ENCODE measurements at places on chromosomes 6 and 20.

DNA sequence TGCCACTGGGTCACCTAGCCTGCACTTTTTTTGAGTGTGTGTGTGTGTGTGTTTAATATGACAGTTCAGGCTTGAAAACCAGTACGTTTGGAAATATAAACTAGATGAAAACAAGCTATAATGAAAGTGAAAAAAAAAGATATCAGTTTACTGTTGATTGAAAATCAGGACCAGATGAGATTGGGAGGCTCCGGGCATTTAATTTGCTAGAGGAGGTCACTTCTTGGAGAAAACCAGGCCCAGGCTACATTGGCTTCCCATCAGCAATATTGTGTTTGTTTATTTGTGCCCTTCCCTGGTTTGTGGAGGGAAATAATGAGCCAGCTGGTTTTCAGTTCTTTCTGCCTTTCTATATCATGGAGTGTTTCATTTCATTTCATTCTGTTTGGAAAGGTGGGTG lies 246.6 kb upstream of the JAG1 start:
- no peaks in the 10 kb centered on the region for H3K4me1 ChIP-seq
- H3K27ac ChIP-seq = no peak overlapping the region
- no peaks in the 10 kb centered on the region for H3K27me3 ChIP-seq
- no peaks in the 10 kb centered on the region for H3K36me3 ChIP-seq
- no peak overlapping the region for H3K4me3 ChIP-seq

DNA sequence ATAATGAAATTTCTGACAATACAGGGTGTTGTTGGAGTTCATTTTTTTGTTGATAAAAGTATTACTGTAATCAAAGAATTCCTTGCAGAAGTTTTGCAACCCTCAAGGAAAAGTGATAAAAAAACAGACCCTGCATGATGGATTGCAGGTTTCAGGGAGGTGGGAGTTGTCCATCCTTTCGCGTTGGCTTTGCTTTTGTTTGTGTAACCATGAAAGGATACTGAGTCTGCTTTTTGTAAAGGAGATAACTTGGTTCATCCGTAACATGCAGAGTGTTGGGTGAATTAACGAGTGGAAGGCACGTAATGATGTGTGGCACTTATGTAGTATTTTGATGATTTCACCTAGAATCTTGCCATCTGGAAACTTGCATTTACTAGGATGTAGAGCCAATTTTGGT lies 23.6 kb downstream of the FOXO3 start:
- H3K4me1 ChIP-seq = peaks cover 42% of the 10 kb centered on the region
- no peak overlapping the region for H3K4me3 ChIP-seq
- H3K27me3 ChIP-seq = no peaks in the 10 kb centered on the region
- H3K27ac ChIP-seq = no peak overlapping the region
- H3K36me3 ChIP-seq = no peaks in the 10 kb centered on the region

DNA sequence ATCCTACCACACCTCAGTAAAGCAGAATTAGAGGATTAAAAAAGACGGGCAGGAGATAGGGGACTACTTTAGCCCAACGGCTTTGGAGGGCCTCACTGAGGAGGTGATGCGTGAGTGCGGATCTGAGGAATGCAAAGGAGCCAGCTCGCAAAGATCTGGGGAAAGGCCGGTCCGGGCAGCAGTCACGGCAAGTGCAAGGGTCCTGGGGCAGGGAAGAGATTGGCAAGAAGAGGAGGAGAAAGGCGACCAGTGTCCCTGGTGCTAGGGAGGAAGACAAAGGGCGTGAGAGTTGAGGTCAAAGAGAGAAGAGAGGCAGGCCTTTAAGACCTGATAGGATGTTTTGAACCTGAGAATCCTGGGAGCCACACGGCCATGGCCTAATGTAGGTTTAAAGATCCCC lies 86.8 kb downstream of the KCNB1 start:
- no peak overlapping the region for H3K27ac ChIP-seq
- no peaks in the 10 kb centered on the region for H3K27me3 ChIP-seq
- no peak for DNase-seq
- H3K4me3 ChIP-seq = no peak overlapping the region
- no peaks in the 10 kb centered on the region for H3K36me3 ChIP-seq
- peaks cover 5% of the 10 kb centered on the region for H3K4me1 ChIP-seq

- DNase-seq = peak; percentile 58
- H3K4me3 ChIP-seq = no peak overlapping the region
- H3K4me1 ChIP-seq = no peaks in the 10 kb centered on the region
- peaks cover 58% of the 10 kb centered on the region for H3K36me3 ChIP-seq
Observed at GRCh38 chr6:131602781-131603312, 25.2 kb downstream of the MED23 start.

DNA sequence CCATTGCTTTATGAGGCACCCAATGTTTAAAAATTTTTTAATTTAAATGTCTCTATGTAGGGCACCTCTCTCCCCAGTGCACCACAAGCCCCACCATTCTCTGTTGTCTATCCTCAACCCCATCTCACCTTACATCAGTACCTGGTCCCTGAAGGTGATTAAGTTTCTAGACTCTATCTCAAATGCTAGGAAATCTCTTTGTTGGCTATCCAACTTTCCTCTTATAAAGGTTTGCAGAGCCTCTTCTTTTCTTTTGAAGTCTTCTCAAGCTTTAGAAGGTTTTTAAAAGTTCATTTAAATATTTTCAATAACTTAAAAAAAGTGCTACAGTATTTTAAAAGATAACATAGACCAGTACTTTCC lies 76.5 kb upstream of the TBC1D7 start:
- H3K4me1 ChIP-seq = no peaks in the 10 kb centered on the region
- H3K27ac ChIP-seq = no peak overlapping the region
- DNase-seq = no peak
- H3K4me3 ChIP-seq = no peak overlapping the region
- no peaks in the 10 kb centered on the region for H3K36me3 ChIP-seq
- 0 out of 2 replicates have a peak, but pooled peaks cover 2% of the 10 kb centered on the region for H3K27me3 ChIP-seq

- H3K4me3 ChIP-seq = no peak overlapping the region
- no peak overlapping the region for H3K27ac ChIP-seq
- H3K4me1 ChIP-seq = no peaks in the 10 kb centered on the region
- H3K36me3 ChIP-seq = no peaks in the 10 kb centered on the region
Observed at GRCh38 chr6:80610846-80611245, 504.4 kb downstream of the BCKDHB start.

DNA sequence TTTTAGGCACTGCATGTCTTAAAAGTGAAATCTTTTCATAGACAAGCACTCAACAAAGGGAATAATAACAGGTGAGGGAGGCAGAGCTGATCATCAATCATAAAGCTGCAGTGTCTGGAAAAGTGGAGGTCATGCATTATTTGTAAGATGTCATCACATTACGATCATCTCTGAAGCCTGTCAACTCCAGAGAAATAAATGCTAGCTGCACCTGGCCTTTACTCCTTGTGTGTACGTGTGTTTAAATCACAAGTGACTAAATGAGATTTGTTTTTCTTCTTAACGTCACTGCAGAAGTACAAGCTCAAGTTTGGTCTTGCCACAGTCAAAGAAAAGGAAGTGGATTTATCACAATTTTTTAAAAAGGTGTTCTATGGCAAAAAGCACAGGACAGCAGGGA lies 275.5 kb upstream of the SGK1 start:
- no peak for DNase-seq
- no peak overlapping the region for H3K4me3 ChIP-seq

GRCh38 chr6:170243791-170244291 lies 47.0 kb downstream of the DLL1 start:
- H3K4me3 ChIP-seq = no peak overlapping the region
- H3K4me1 ChIP-seq = no peaks in the 10 kb centered on the region
- H3K36me3 ChIP-seq = no peaks in the 10 kb centered on the region
- H3K27ac ChIP-seq = no peak overlapping the region
- H3K27me3 ChIP-seq = no peaks in the 10 kb centered on the region

DNA sequence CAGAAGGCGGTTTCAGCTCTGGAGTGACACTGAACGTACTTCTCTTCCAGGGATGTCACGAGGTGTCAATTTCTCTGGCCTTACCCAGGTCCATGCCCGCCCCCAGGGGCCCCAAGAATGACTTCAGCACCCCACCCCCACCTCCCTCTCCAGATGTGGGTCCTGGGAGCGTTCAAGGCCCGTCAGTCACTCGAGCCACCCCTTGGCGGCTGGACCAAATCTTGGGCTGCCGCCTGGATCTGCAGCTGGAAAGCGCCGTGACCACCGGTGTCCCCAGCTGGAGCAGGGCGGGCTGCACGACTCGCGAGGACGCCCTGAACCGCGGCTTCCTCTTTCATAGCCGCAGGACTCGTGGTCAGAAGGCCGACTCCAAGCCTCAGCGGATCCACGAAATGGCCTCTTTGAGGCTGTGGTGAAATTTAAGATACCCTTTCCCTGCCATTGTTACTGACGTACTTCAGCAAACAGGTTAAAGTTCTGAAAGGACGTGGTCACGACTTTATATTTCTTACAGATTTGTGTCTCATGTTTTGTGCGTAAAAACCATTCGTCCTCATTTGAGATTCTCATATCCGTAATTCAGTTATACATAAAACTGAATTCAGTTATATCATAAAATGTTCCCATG lies 29.3 kb downstream of the TRIM38 start:
- H3K27ac ChIP-seq = peak overlapping the region; percentile 96
- H3K4me1 ChIP-seq = peaks cover 12% of the 10 kb centered on the region

DNA sequence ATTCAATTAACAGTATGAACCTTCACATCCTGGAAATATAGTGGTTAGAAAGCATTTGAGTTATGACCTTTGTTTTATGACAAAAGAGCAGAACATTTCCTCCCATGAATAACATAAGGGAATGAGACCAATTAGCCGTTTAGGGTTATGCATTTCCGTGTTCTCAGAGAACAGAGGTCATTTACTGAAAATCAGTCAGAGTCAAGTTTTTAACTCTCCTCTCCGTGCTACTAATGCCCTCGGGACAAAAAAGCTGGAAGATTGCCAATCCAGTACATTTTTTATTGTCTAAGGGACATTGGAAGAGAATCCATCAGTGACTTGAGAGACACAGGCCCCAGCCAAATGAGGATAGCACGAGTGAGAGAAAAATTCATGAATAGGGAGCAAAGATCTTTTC lies 632.7 kb downstream of the RFPL4B start:
- 0 out of 2 replicates have a peak, but pooled peaks cover 3% of the 10 kb centered on the region for H3K4me1 ChIP-seq
- no peak overlapping the region for H3K27ac ChIP-seq
- no peaks in the 10 kb centered on the region for H3K36me3 ChIP-seq
- H3K27me3 ChIP-seq = no peaks in the 10 kb centered on the region
- DNase-seq = no peak

DNA sequence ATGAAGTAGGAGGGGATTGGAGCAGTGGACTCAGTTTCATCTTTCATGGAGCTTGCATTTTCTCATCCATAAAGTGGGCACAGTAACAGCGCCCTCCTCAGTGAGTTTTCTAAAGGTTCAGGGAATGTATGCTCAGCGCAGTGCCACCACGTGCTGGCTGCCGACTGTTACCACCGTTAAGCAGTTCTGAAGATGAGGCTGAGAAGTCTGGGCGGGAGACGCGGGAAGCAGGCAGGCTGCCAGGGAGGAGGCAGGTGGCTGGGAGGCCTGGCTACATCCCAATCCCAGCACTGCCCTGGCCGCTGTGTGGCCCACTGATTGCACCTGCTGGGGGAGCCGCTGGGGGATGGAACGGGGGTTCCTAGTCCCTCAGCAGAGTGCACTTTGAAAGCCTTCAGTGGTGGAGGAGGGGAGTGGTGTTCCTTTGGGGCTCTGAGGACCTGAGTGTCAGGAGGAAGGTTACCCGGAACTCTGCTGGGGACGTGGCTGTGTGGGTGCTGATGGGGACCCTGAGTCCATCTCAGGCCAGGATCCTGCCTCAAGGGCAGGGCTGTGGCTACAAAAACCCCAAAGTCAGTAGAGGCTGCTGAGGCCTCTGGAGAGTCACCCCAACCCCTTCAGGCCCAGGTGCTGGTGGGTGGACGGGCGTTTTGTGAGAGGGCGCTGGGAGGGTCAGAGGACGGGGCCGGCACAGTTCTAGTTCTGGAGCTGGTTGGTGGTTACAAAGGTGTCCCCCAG lies 28.0 kb upstream of the PHACTR3 start:
- no peaks in the 10 kb centered on the region for H3K4me1 ChIP-seq
- no peak overlapping the region for H3K27ac ChIP-seq

- no peak for DNase-seq
- peak overlapping the region; percentile 100 for H3K27ac ChIP-seq
- peaks cover 94% of the 10 kb centered on the region for H3K4me1 ChIP-seq
- no peak overlapping the region for H3K4me3 ChIP-seq
Observed at GRCh38 chr6:142378138-142378875, 76.5 kb downstream of the ADGRG6 start.

GRCh38 chr20:34112600-34113101 lies 608 bp upstream of the EIF2S2 start:
- peaks cover 22% of the 10 kb centered on the region for H3K4me1 ChIP-seq
- peak overlapping the region; percentile 98 for H3K27ac ChIP-seq
- peak overlapping the region; percentile 79 for H3K4me3 ChIP-seq
- H3K36me3 ChIP-seq = peaks cover 25% of the 10 kb centered on the region

- no peaks in the 10 kb centered on the region for H3K27me3 ChIP-seq
- peak; percentile 46 for DNase-seq
- H3K27ac ChIP-seq = no peak overlapping the region
Observed at GRCh38 chr20:43448748-43449535, 8.8 kb upstream of the SRSF6 start.

- H3K4me1 ChIP-seq = no peaks in the 10 kb centered on the region
- H3K27ac ChIP-seq = no peak overlapping the region
- no peak for DNase-seq
- no peak overlapping the region for H3K4me3 ChIP-seq
Observed at GRCh38 chr20:46808565-46808964, 86.1 kb upstream of the EYA2 start.

GRCh38 chr6:128358244-128358776 lies 162.1 kb downstream of the PTPRK start:
- H3K4me3 ChIP-seq = no peak overlapping the region
- H3K4me1 ChIP-seq = no peaks in the 10 kb centered on the region
- no peak for DNase-seq
- no peak overlapping the region for H3K27ac ChIP-seq
- H3K36me3 ChIP-seq = no peaks in the 10 kb centered on the region
- no peaks in the 10 kb centered on the region for H3K27me3 ChIP-seq
